ENCODE measurements at places on chromosomes 6 and 20. TPM values are rescaled to one million over a fixed set of nuclear protein-coding genes. Genes with fewer than 3 reads are reported as not detected.

GRCh38 chr6:128256095-128256494 is 264.3 kb downstream of the PTPRK start:
- no peak for DNase-seq

DNA sequence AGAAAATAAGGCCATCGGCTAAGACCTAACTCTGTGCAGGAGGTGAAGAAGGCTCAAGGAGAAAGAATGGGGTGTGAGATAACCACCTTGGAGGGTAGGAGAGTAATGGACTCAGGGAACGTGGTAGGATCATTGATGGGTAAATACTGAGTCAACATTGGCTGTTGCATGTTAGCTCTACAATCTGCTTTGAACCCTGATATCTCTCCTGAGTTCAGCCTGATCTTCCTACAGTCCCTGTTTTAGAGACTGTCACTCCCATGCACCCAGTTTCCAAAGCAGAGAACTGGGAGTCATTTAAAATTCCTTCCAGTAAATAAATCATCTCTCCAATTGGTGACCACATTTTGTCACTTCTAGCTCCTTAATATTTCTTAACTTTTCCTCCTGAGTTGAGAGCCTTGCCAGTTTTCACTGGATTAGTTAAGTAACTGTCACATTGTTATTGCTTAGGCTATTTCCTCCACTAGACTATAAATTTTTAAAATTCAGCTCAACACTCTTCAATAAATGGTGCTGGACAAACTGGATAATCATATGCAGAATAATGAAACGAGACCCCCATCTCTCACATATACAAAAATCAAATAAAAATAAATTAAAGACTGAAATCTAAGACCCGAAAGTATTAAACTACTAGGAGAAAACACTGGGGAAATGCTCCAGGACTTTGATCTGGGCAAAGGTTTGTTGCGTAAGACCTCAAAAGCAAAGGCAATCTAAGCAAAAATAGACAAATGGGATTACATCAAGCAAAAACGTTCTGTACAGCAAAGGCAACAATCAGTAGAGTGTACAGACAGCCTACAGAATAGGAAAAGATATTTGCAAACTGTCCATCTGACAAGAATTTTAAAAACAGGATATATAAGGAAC is 138.9 kb upstream of the TMEM170B start:
- DNase-seq, result no peak

DNA sequence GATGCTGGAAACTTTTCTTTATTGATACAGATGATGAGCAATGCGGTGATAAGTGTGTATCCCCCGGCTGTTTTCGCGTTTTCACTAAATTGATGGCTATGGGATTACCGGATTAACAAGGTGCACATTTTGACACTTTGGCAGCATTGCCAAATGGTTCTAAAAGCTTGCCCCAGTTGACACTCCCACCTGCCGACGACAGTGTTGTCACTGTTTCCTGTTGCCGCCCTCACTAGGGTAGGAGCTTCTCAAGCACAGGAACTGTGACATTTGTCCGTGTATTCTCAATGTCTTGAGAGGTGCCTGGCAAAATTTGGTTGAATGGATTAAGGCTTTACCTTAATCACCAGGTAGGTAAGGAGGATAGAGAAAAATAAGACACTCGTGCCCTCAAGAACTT is 9.8 kb upstream of the MAPK13 start:
- no peak for DNase-seq

DNA sequence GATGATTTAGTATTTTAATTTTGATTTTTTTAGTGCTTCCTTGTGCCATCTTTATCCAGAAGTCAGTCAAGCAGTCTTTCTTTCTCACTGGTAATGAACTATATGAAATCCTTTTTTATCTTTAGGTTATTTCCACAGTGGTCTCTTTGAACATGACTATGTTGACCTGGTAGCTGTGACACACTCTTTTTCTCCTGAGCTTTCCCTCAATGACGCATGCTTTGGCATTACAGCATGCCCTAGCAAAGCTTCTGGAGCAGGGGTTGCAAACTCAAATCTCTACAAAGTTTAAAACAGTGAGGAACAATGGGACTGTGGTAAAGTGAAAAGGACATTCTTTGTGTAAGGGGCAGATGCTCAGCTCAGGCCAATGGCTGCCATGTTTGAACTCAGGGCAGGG is 4.5 kb upstream of the PLAGL1 start:
- DNase-seq, result no peak

GRCh38 chr6:50062051-50062450 is 12.3 kb upstream of the DEFB112 start:
- DNase-seq, result no peak

DNA sequence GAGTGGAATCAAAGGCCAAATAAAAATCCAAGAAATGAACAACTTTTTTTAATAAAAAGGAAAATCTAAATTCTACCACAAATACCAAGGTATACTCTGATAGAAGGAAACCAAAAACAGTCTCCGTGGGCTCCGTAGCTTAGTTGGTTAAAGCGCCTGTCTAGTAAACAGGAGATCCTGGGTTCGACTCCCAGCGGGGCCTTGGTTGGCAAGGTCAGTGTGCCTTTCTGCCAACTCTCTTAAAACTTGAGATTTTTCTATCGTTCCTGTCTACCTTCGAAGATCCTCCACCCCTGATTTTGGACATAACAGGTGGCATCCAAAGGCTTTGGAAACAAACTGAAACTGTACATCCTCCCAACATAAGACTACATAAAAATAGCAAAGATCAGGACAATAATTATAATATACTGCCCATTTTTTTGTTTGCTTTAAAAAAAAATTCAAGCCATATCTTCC is 197.9 kb downstream of the TRIM27 start:
- no peak for DNase-seq

DNA sequence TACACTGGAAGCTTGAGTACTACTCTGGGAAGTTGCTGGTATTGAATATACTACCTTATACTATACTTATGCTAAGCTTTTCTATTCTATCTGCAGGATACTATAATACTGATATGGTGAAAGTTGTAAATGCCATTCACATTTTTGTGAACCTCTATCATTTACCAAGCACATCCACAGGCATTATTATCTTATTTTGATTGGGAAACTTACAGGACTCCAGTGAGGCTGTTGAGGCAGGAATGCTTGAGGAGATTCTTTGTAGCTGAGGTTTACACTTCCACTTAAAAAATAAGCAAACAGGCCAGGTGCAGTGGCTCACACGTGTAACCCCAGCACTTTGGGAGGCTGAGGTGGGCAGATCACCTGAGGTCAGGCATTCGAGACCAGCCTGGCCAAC is 442.9 kb downstream of the QKI start:
- no peak for DNase-seq

DNA sequence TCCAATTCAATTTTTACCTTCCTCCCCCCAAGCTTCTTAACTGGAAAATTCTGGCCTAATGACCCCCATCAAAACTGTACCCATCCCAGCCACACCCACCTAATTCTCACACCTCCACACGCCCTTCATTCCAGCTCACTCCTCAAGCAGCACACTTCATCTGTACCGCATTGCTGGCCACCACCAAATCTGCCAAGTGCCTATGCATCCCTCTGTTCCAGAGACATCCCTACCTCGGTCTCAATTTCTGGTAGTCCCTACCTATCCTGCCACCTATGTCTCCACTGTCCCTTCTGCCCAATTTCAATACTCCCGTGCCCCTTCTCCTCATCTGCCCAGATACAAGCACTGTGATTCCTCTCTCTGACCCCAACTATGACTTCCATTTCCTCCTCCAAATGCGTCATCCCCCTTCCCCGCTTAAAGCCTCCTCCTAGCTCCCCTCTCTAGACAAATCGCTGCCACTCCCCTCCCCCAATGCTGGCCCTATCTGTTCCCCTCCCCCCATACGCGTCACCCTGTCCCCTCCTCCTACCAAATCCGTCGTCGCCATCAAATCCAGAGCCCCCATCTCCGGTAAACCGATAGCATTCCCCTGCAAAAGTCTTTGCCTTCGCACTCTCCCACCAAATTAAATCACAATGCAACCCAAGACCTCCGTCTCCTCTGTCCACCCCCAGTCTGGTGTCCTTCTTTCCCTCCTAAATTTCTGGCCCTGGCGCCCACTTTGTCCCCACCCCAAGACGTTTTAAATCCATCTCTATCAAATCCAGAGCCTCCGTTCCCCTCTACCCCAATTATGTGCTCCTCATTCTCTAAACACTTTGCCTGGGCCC is 1.2 kb downstream of the MTCH1 start:
- peak; percentile 74 for DNase-seq

DNA sequence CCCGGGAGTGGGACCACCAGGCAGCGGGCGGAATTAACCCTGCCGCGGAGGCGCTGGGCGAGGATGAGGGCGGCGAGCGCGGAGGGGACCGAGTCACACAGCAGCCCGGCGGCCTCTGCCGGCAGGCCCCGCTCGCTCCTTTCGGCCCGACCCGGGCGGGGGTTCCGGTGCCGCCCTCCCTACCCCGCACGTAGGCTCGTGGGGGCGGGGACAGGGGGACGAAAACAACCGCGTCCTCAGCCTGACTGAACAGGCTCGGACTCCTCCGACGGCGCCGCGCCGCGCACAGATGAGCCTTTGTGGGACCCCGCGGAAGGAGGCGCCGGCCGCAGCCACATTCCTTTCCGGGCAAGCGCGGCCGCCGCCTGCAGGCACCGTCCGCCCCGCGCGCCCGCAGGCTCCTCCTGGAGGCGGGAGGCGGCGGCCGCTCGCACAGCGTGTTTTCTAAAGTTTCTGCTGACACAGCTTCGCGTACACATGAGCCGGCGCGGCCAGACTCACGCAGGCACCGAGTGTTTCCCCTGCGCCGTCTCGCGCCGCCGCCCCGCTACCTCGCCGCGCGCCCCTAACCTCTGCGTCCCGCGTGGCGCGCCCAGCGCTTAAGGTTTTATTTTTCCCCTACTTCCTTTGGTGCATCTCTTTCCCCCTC is 244.3 kb downstream of the ARID1B start:
- DNase-seq, result peak; percentile 97

DNA sequence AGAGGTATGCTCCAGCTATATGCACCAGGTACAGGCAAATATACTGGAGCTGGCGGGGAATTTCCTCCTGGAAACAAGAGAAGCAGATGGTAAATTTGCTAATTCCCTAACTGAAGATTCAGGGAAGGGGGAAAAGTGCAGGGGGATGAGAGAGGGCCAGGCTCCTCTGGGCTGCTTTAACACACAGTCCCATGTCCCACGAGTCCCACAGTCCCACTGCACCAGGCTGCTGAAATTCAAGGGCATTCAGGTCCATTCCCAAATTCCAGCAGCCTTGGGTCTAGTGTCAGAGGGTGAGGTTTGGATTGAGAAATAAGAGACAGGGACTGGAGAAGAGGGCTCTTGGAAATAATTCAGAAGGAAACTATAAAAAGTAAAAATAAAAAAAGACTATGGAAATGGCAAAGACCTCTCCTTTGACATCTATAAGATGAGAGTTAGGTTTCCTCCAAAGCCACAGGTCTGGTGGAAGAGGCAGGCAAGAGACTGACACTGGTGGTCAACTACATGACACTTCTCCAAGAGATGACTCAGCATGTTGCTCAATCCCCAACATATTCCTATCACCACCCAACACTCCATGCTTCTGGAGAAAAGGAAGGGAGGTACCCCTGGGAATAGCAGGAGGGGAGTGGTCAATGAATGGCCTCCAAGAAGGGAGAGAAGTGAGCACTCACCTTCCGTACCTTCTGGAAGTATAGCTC is 69.2 kb downstream of the TRAM2 start:
- DNase-seq, result peak; percentile 12

GRCh38 chr20:38173237-38174156 is 8.4 kb upstream of the TGM2 start:
- DNase-seq, result peak; percentile 85

GRCh38 chr6:74357321-74357720 is 661.3 kb downstream of the CD109 start:
- DNase-seq, result no peak

- DNase-seq, result no peak
These were observed 92.2 kb downstream of the SOBP start for GRCh38 chr6:107582086-107582485.

DNA sequence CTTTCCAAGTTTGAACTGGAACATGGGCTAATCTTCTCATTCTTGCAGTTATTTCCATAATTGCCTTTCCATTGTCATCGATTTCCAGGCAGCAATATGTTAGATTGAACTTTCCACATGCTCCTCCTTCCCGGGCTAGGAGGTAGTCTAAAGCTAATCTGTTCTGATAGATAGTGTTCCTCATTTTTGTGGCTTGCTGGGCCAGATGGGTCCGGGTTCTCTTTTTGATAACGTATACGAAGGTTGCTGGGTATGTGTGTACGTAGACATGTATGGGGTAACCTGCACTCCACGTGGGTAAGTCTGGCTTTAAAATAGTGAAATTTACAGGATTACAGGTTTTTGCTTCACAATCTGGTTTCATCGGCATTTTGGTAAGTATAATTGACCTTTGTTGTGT is 14.0 kb upstream of the GMPR start:
- DNase-seq, result no peak

DNA sequence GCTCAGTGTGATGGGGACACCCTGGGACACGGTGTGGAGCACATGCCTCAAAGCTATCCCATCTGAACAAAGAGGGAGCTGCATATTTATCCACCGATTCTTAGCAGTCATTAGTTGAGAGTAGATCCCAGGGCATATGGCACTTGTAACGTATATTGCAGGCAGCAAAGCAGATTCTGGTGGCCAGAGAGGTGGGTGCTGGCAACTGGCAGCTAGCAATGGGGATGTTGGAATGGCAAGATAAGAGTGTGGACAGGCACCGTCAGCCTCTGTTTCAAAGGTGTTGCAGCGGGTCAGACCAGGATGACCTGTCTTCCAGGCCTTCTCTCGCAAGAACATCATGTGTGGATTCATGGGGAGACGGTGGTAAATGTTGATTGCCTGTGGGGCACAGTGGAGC is 287.8 kb upstream of the RNF24 start:
- no peak for DNase-seq

- no peak for DNase-seq
These were observed 508.9 kb downstream of the CDH26 start for GRCh38 chr20:60467078-60467477.

GRCh38 chr6:57248311-57248895 is 26.3 kb upstream of the RAB23 start:
- no peak for DNase-seq

- no peak for DNase-seq
These were observed 55.9 kb downstream of the PPP1R3G start for GRCh38 chr6:5141046-5141445.

CDH26 gene
- 1.7 TPM for total RNA-seq

RBPJL gene
- total RNA-seq, result not detected

KCNK17 gene
- 6.7 TPM for total RNA-seq

BMP2 gene
- total RNA-seq, result 1.5 TPM

CLPSL1 gene
- not detected for total RNA-seq

RBM24 gene
- total RNA-seq, result 162 TPM

STMN3 gene
- total RNA-seq, result 9.3 TPM

IP6K3 gene
- total RNA-seq, result 44.4 TPM

GDAP1L1 gene
- total RNA-seq, result 0.68 TPM
